ENCODE measurements at places on chromosomes 13 and 19.

DNA sequence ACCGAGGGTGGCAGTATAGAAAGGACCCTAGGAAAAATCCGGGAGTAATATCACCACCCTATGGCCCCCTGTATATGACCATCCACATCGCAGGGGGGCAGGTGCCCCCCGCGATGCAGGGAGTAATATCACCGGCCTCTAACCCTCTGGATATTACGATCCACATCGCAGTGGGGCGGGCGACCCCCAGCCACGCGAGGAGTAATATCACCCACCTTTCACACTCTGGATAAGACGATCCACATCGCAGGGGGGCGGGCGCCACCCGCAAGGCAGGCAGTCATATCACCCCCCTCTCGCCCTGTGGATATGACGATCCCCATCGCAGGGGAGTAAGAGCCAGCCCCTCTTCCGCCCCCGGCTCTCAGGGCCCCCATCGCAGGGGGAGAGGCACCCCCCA, 76.7 kb upstream of the RUBCNL start:
- no peak for DNase-seq

DNA sequence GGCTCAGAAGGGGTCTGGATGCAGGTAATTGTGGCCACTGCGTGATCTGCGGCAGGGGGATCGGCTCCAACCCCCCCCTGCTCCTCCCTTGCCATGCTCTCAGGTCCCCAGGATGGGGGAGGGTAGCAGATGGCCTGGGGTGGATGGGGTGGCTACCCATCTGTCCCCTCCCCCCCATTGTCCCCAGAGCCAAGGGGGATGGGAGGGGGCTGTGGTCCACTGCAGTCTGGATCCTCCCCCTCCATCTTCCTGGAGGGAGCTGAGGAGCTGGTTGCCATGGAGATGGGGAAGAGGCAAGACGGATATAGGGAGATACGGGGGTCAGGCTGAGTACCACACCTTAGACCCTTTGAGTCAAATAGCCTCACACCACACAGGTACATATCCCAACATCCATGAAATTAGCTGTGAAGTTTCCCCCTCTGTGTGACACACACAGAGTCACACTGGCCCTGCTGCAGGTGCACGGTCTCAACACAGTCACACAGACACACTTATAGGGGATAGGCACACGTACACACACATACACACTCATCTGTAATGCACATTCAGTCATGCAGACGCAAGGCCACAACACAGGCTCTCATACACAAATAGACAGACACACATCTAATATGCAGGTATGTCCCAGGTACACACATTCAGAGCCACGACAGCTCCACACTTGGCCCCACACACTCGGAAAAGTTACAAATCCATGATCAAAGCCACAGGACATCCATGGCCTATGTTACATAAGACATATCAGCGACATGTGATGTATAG, 1.8 kb upstream of the NOVA2 start:
- DNase-seq: no peak

- DNase-seq: no peak
Measured at GRCh38 chr19:33750587-33751435, 45.9 kb upstream of the KCTD15 start.

DNA sequence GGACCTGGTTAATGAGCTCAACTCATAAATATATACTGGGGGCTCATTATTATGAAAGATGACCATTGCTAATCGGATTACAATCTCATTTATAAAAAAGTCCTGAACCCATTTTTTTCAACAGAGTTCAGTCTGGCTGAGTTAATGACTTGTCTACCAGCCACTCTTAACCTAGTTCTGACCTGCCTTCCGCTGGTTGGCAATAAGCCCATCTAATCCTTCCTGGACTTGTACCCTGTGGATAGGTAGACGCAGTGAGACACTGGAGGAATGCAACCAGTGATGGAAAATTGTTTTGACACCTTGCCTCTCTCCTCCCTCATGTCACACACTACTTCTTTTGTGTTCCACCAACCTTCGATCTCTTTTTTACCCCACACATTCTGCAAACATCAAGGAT, 279.9 kb downstream of the FOXO1 start:
- no peak for DNase-seq

- peak; percentile 64 for DNase-seq
Measured at GRCh38 chr19:15332311-15332996, at the start of gene BRD4. TSS of gene BRD4 (minus strand) at chr19:15332539. CDS start at chr19:15273099, 59,440 bp downstream.

DNA sequence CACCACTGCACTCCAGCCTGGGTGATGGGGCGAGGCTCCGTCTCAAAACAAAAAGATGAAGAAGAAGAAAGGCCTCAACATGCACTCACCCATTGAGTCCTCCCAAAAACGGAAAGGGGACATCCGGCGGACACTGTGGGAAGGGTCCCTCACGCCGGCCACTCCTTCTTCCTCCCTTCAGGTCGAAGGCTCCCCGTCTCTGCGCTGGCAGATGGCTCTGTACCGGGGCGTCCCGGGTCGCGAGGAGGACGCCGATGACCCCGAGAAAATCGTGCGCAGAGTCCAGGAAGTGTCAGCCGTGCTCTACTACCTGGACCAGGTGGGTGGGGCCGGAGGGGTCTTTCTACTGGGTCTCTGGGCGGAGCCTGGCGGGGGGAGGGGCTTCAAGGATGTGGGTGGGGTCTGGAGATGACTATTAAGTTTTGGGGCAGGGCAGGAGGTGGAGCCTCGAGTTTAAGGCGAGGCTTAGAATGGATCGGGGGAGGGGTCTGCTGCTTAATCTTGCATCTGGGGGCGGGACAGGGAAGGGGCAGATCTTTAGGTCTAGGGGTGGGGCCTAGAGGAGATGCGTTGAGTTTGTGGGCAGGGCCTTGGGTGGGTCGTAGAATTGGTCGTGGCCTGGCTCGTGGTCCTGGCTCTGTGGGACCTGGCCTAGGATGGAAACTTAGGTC, 90.2 kb downstream of the MAP4K1 start:
- no peak for DNase-seq

DNA sequence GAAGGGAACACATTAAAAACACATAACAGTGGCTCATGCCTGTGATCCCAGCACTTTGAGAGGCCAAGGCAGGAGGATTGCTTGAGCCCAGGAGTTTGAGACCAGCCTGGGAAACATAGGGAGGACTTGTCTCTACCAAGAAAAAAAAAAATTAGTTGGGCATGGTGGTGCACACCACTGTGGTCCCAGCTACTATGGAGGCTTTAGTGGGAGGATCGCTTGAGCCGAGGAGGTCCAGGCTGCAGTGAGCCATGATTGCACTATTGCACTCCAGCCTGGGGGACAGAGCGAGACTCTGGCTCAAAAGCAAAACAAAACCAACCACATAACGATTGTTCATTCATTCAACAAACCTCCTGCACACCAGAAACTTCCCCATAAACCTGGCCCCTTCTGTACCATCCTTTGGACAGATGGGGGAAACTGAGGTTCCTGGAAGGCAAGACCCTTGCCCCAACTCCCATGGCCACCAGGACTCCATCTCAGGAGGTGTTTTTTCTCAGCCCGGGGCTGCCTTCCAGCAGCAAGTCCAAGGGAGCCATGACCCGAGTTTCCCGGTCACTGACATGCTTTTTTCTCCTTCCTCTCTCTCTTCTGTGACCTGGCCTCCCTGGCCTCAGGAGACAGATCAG, 4.3 kb downstream of the FOSB start:
- no peak for DNase-seq
